ENCODE measurements at places on chromosomes 7 and 10. TPM values are rescaled to one million over a fixed set of nuclear protein-coding genes. Genes with fewer than 3 reads are reported as not detected.

DNA sequence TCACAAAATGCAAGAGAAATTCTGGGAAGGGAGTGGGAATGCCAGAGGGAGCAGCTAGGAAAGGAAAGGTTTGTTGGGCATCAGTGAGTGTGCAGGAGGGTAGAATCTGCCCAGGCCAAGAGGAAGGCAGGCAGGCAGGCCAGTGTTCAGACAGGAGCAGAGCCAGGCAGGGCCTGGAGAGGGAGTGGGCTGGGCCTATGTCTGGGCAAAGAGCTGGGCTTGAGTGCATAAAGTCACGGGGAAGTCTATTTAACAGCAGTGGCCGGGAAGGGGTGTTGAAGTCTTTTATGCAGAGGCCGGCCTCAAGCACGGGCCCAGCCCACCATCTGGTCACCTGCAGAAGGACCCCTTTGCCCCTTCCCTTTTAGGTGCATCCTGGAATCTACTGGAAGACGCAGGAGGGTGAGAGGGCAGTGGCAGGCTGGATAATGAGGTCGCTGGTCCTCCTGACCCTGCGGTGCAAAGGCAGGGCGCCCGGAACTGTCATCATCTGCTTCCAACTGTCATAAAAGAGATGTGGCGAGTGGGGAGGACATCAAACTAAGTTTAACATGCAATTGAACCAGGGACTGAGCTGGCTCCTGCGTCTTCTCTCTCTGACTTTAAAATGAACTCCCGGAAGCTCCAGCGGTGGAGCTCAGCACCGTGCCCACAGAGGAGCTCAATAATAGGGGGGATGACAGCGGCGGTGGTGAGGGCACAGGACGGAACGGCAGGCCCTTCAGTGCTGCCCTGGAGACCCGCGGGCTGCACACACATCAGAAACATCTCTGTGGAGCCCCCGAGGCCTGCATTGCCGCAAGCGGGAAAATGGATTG, 29.5 kb downstream of the CARD11 start:
- DNase-seq = no peak
- no peak overlapping the region for H3K4me3 ChIP-seq
- H3K27ac ChIP-seq = no peak overlapping the region
- no peaks in the 10 kb centered on the region for H3K27me3 ChIP-seq
- H3K4me1 ChIP-seq = peaks cover 43% of the 10 kb centered on the region
- H3K36me3 ChIP-seq = peaks cover 69% of the 10 kb centered on the region

DNA sequence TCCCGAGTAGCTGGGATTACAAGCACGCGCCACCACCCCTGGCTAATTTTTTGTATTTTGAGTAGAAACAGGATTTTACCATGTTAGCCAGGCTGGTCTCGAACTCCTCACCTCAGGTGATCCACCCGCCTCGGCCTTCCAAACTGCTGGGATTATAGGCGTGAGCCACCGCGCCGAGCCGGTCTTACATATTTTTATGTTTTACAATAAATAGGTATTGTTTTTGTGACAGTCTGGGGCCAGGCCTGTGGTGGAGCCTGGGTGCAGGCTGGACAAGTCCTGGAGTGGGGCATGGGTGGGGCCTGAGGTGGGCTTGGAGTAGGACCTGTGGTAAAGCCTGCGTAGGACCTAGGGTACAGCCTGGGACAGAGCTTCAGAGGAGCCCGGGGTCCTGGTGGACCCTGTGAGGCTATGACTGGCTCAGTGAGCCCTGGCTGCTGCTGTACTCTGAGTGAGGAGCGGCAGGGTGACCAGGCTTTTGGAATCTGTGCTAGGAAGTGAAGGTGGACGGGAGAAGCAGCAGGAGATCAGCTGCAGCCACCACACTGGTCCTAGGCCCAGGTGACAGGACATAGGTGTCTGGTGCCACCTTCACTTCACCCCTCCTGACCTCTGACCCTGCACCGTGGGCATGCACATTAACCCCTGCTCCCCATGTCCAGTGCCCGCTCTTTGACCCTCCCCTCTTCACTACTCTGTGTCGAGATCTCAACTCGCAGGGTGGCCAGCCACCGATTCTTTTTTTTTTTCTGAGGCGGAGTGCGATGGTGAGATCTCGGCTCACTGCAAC, 9.6 kb upstream of the ZMIZ2 start:
- no peak overlapping the region for H3K4me3 ChIP-seq
- no peaks in the 10 kb centered on the region for H3K27me3 ChIP-seq
- no peaks in the 10 kb centered on the region for H3K36me3 ChIP-seq
- H3K27ac ChIP-seq = no peak overlapping the region
- H3K4me1 ChIP-seq = peaks cover 20% of the 10 kb centered on the region
- DNase-seq = no peak

- no peak for DNase-seq
- no peaks in the 10 kb centered on the region for H3K36me3 ChIP-seq
- H3K4me1 ChIP-seq = no peaks in the 10 kb centered on the region
- no peaks in the 10 kb centered on the region for H3K27me3 ChIP-seq
- no peak overlapping the region for H3K27ac ChIP-seq
Measured at GRCh38 chr7:39199006-39199405, 221.3 kb downstream of the POU6F2 start.

- H3K36me3 ChIP-seq = peaks cover 5% of the 10 kb centered on the region
- H3K27ac ChIP-seq = no peak overlapping the region
- no peak for DNase-seq
Measured at GRCh38 chr10:26334232-26334931, 103.8 kb upstream of the APBB1IP start.

DNA sequence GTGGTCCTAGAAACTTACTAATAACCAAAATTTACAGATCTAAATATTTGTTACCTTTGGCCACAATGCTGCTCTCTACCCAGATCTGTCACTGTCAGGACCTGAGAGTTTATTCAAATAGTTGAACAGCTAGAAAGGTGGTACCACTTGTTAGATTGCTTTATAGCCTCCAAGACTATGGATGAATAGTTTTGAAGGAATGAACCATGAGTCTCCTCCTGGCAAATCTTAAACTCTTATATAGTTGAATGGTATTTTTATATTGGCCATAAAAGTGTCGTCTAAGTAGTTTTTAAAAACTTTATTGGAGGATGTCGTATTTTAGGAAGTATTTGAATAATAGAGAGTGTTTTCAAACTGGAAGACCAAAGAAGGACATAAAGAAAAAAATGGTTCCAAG, 178.7 kb downstream of the AHR start:
- no peaks in the 10 kb centered on the region for H3K27me3 ChIP-seq
- H3K4me1 ChIP-seq = no peaks in the 10 kb centered on the region
- DNase-seq = no peak
- H3K4me3 ChIP-seq = no peak overlapping the region

DNA sequence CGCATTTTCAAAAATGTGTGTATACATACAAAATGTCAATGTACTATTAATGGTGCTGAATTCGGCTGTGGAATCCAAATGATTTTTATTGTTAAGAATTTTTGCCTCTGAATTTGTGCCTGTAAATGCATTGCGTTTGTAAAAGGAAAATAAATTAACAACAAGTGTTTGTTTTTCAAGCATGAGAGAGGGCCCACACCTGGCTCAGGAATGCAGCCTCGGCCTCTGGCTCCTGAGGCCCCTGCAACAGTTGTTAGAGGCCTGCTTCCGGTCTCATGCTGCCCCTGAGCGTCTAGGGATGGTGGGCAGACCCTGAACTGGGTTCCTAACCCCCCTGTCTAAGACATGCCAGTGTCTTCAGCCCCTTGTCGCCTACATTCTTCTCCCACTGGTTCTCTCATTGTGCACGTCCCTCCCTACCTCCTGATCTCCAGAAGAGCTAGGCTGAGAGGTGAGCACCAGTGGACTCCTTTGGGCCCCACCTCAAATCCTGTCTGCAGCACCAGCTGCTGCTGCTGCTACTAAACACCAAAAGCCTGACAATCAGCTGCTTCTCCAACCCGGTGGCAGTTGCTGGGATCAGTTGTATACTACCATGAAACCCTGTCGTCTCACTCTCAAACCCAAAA, 1.9 kb upstream of the BTBD16 start:
- H3K4me1 ChIP-seq = no peaks in the 10 kb centered on the region
- H3K27ac ChIP-seq = no peak overlapping the region
- H3K27me3 ChIP-seq = peaks cover 2% of the 10 kb centered on the region
- H3K36me3 ChIP-seq = no peaks in the 10 kb centered on the region

DNA sequence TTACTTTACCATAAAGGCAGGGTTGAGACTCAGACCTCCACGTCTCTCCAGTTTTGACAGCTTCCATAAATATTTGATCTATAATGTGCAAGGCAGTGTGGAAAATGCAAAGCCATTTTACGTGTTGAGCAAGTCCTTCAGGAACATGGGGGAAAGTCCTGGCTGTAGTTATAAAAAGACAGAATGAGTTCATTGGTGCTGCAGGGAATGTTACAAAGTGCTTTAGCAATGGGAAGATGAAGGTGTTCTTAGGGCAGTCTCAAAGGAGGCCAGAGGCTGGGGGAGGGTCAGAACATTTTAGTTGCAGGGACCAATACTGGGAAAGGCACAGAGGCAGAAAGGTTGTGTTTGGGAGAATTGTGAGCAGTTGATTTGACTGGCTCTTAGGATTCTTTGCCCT, 27.9 kb downstream of the CNNM2 start:
- H3K36me3 ChIP-seq = no peaks in the 10 kb centered on the region
- DNase-seq = no peak
- no peak overlapping the region for H3K4me3 ChIP-seq
- H3K27me3 ChIP-seq = no peaks in the 10 kb centered on the region
- H3K27ac ChIP-seq = no peak overlapping the region
- H3K4me1 ChIP-seq = no peaks in the 10 kb centered on the region

- no peak for DNase-seq
- no peaks in the 10 kb centered on the region for H3K27me3 ChIP-seq
- H3K4me3 ChIP-seq = no peak overlapping the region
- no peak overlapping the region for H3K27ac ChIP-seq
- no peaks in the 10 kb centered on the region for H3K4me1 ChIP-seq
Measured at GRCh38 chr7:19364950-19365349, 219.7 kb upstream of the FERD3L start.

GRCh38 chr10:93515071-93516005, 18.9 kb downstream of the CEP55 start:
- H3K4me3 ChIP-seq = no peak overlapping the region
- H3K27me3 ChIP-seq = no peaks in the 10 kb centered on the region
- H3K36me3 ChIP-seq = peaks cover 65% of the 10 kb centered on the region
- no peak for DNase-seq
- no peak overlapping the region for H3K27ac ChIP-seq

GRCh38 chr10:110348336-110348735, 43.6 kb upstream of the SMNDC1 start:
- peaks cover 3% of the 10 kb centered on the region for H3K4me1 ChIP-seq
- no peak overlapping the region for H3K4me3 ChIP-seq

- DNase-seq = no peak
- H3K4me3 ChIP-seq = no peak overlapping the region
- H3K4me1 ChIP-seq = peaks cover 2% of the 10 kb centered on the region
- no peak overlapping the region for H3K27ac ChIP-seq
Measured at GRCh38 chr10:132036153-132036886, 29.4 kb upstream of the JAKMIP3 start.

DNA sequence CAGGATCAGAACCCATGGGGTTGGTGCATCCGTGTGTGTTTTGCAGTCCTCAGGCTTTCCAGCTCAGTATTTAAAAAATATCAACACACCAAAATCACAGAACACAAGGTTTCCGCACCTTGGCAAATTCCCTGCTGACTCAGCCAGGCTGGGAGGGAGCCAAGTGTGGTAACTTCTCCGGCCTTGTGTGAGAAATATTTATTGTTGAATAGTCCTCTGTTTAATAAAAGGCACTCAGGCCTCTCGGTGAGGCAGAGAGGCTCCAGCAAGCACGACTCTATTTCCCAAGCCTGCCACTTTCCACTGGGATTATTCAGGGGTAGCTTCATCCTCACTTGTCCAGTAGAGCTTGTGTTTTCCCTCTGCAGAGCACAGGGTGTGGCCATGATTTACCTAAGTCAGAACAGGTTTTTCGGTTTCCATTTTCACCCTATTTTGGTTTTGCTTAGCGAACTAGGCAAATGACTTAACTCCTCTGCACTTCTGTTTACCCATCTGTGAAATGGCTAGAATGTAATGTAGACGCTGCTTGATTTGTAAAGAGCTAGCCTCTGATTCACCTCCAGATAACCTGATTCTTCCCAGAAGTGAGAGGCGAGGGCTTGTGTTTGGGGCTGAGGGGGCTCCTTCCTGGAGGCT, 13.0 kb upstream of the CHST15 start:
- H3K27ac ChIP-seq = no peak overlapping the region
- DNase-seq = no peak
- no peaks in the 10 kb centered on the region for H3K36me3 ChIP-seq
- H3K27me3 ChIP-seq = peaks cover 3% of the 10 kb centered on the region

GRCh38 chr10:68052463-68052862, 22.6 kb downstream of the HERC4 start:
- no peak overlapping the region for H3K27ac ChIP-seq
- peaks cover 2% of the 10 kb centered on the region for H3K4me1 ChIP-seq
- no peaks in the 10 kb centered on the region for H3K27me3 ChIP-seq
- H3K36me3 ChIP-seq = peaks cover 5% of the 10 kb centered on the region

GRCh38 chr7:64628192-64628591, 37.7 kb upstream of the ZNF107 start:
- H3K4me1 ChIP-seq = no peaks in the 10 kb centered on the region
- no peaks in the 10 kb centered on the region for H3K27me3 ChIP-seq
- DNase-seq = no peak

Gene EPHB6
- total RNA-seq = 29.1 TPM

Gene GPR37
- not detected for total RNA-seq

Gene MKX
- total RNA-seq = not detected

Gene STAG3
- 24.7 TPM for total RNA-seq

Gene HEPACAM2
- total RNA-seq = not detected

Gene BHLHA15
- total RNA-seq = not detected

Gene SYCE1
- 0.35 TPM for total RNA-seq

Gene CASP2
- 102 TPM for total RNA-seq

Gene AIMP2
- total RNA-seq = 31.3 TPM

Gene ZNF722
- not detected for total RNA-seq

Gene RFC2
- 52.2 TPM for total RNA-seq

Measured in activated CD4-positive, alpha-beta T cell treated with anti-CD3 and anti-CD28 coated beads, Interleukin-2, amount 10 ng/mL, durations not matched to agents 7 days and 5 days (primary cell).